ENCODE measurements at places on chromosomes 2 and 18. TPM values are rescaled to one million over a fixed set of nuclear protein-coding genes. Genes with fewer than 3 reads are reported as not detected.

GRCh38 chr2:209351636-209352035 is 72.2 kb upstream of the MAP2 start:
- DNase-seq = no peak

DNA sequence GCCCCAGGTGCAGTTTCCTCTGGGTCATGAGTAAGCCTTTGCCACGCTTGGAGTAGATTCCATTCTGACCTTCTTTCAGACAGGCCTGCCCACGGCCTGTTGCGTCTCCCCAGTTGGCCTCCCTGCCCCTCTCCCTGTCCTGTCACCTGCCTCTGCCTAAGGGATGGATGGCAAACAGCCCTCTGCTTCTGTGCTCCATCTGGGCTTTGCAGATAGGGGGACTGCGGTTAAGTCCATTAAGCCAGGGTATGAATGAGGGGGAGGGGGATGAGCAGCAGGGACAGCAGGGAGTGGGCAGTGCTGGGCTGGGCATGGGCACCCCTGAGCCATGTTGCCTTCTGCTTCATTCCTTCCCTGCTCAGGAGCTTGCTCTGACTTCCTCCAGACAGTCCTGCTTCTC is 37.6 kb upstream of the B3GNT7 start:
- DNase-seq = peak; percentile 30

GRCh38 chr18:21743166-21743832 is 2.7 kb downstream of the MIB1 start:
- no peak for DNase-seq

GRCh38 chr2:65532937-65533336 is 100.5 kb upstream of the SPRED2 start:
- no peak for DNase-seq

The CROCC2 gene
- not detected for total RNA-seq

The IGFBP5 gene
- total RNA-seq = 526 TPM

Data from sigmoid colon (tissue), 7 donors.